ENCODE measurements at places on chromosomes 2 and 18.

- no peak for DNase-seq
Measured at GRCh38 chr2:18519914-18520450, 40.5 kb downstream of the RDH14 start.

DNA sequence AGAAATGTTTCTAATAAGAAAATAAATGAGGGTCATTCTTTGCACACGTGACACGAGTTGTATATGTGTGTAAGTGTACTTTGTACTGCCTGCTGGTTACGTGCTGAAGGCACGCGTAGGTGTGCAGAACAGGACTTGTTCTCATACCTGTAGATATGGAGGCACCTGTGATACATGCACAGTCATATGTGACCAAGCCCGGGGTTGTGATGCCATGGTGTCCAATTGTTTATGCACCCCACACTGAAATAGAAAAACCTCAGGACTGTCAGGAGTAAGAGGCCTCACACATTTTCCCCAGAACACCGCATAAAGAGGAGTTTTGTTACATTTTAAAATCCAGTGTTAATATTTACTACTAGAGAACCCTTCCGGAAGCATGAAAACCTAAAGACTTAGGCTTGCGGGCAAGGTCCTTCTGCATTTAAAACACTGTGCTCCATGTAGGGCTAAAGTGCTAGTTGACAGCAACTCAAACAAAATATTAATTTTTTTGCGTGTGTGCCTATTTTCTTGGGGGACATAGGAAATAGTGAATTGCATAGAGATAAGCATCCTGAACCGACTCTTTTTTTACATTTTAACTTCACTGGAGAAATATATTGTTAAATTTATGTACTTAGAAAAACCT lies 9.3 kb downstream of the TSHZ1 start:
- DNase-seq = peak; percentile 81

GRCh38 chr2:226478109-226478809 lies 321.4 kb downstream of the IRS1 start:
- peak; percentile 88 for DNase-seq

DNA sequence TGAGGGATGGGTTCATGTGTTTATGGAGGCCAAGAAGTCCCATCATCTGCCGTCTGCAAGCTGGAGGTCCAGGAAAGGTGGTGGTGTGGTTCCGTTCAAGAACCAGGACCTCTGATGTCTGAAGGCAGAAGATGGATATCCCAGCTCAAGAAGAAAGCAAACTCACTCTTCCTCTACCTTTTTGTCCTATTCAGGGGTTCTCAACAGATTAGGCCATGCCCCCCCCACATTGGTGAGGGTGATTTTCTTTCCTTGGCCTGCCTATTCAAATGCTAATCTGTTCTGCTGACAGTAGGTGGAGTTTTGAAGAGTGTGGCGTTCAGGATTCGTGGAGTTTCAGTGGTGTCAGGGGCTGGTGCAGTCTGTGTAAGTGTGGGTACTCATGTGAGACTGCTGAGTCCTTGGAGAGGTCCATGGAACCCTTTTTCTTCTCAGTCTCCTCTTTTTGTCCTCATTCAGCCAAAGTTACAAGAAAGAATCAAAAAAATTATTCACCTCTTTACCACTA lies 5.9 kb downstream of the MSL3B start:
- DNase-seq = no peak

DNA sequence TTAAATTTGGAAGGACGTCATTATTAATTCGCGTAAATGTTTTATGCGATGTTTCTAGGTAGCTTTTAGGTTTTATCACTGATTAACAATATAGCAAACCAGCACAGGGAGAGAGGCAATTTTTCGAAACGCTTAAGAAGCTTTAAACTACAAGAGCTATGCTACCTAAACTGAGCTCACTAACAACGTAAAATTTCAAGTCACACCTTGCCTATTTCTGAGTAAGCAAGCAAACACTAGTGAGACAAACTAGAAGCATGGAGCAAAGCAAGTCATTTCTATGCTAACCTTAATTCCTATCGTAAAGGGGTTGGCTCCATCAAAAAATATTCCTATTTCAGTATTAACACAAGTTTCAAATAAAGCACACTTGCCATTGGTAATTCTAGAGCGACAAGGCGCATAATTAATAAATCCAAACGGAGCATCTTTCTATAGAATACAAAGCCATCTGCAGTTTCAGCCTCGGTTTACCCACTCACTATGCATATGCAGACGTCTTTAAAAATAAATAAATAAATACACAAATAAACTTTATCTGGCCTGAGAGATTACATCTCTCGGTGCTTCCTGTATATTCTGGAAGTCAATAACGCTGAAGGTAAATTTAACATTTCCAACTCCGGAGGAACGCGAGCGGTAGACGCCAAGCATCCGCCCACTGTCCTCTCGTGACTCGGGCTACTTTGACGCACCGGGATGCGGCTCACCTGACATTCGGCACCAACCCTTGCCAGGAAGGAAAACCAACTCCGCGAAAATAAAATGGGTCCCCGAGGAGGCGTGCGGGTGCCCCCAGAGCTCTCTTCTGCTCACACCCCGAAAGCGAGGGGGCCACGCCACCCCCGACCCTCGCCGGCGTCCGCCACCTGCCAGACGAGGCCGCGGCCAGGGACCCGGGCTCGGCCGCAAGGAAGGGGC lies 947 bp downstream of the ITSN2 start:
- DNase-seq = peak; percentile 63

- no peak for DNase-seq
Measured at GRCh38 chr2:138730497-138731030, 49.6 kb downstream of the NXPH2 start.

GRCh38 chr2:3581367-3582262 lies 6.6 kb downstream of the RPS7 start:
- no peak for DNase-seq

- no peak for DNase-seq
Measured at GRCh38 chr2:142681952-142682351, 195.5 kb upstream of the KYNU start.

DNA sequence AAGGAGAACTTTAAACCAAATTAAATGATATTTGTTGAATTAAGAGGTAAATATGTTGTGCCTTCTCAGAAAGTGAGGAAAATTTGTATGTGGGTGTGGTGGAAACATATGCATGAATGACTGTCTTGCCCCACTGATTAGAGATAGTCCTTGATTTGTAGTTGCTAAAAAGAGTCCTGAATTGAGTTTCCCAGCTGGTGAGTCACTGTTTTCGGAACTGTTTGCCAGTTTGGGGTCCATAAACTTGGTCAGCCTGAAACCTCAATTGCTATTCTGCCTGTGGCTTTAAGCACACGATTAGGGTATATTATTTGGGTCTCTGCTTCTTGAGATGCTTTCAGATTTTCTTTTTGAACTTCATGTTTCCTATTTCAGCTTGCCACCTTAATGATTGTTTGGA lies 53.3 kb downstream of the PIKFYVE start:
- no peak for DNase-seq

DNA sequence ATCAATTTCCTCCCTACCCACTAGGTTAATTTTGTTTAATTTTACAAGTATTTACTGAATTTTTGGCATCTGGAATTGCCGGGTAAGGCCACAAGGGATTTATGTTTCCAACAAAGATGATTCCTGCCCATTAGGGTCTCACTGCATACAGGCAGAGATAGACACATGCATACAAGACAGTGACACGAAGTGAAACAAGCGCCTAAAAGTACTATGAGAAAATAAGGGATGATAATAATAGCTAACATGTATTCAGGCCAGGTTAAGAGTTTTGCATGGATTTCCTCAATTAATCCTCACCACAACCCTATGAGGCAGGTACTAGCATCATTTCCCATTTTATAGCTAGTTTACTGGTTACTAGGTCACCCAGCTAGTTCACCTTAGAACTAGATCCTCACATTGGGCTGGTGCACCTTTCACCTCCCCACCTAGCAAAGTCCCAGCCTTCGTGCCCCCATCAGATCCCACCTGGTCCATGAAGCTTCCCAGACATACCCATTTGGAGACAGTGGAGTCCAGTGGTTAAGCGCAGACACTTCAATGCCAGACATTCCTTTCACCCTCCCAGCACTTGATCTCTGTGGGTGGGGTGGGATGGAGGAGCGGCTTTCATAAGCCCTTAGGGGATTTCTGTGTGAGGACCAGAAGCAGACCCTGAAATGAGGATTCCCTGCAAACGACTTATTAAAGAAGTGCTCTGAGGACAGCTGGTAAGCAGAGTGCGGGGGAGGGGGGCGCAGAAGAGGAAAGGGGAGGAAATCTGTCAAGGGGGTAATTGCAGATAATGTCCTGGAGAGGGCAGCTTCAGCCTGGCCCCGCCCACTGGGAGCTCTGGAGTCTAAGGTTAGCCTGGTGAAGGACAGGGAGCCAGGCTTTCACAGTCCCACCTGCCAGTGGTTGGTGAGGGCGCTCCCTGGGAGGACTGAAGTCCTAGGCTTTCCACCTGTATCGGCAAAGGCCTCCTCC lies 5.8 kb upstream of the DGUOK start:
- peak; percentile 41 for DNase-seq

DNA sequence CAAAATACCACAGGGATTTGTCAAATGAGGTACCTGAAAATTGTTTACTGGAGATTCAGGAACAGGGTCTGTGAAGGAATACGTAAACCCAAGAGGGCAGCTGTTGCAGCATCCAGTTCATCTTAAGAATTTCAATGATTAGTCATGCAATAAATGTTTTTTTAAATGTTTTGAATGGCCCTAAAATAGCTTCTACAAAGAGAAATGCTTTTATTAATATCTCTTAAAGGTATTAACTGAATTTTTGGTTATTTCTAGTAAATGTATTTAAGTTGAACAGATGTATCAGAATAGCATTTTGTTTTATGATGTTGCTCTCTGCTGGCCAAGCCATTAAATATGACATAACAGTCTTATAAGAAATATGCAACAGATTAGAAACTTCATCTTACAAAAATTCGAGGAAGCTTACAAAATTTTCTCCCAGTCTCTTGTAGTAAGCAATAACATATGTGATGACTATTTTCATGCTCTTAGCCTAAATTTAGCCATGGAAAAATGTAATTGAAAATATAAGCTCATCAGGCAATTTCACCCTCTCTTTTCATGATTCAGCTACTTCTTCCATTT lies 863.9 kb downstream of the SUCLG1 start:
- DNase-seq = no peak

DNA sequence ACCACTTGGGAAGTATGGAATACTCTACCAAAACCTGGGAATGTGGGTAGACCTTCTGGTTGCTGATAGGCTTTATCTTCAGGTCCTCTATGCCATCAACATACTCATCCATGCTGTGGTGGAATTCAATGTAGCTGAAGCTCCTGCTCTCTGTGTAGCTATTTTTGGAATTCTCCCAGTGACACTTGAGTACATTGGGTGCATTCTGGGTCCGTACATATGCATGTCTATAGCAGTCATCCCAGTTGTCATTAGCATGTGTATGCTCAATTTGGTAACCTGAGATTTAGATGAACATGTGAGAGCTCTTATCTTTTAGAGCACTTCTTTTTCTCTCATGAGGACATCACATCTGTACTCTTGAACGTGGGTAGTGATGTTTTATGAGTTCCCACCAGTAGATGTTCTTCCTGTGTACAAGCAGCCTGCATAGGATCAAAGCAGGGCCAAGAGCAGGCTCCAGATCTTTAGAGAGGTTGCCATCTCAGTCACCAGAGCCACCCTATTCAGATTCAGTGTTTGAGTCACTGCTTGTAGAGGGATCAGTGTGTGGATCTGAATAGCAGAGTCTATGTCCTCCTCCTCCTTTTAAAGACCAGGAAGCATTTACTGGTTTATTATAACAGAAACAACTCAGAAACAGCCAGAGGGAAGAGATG lies 65.9 kb downstream of the MGAT5 start:
- DNase-seq = no peak

- no peak for DNase-seq
Measured at GRCh38 chr2:14843507-14844204, 211.1 kb downstream of the LRATD1 start.

GRCh38 chr2:200369886-200370285 lies 63.4 kb downstream of the SPATS2L start:
- no peak for DNase-seq

Data from small intestine (tissue), 16 donors.